ENCODE measurements at places on chromosomes 5 and 9.
A peak's percentile ranks its signal among the peaks of the same experiment; 100 is the strongest.

- DNase-seq: no peak
Observed at GRCh38 chr5:84091127-84091799, 293.4 kb downstream of the EDIL3 start.

GRCh38 chr5:126516852-126517251 lies 78.2 kb downstream of the ALDH7A1 start:
- DNase-seq: no peak

GRCh38 chr9:96061293-96061987 lies 185.9 kb downstream of the ERCC6L2 start:
- DNase-seq: peak; percentile 27

- no peak for DNase-seq
Observed at GRCh38 chr9:127923771-127924170, 6.8 kb downstream of the PIP5KL1 start.

DNA sequence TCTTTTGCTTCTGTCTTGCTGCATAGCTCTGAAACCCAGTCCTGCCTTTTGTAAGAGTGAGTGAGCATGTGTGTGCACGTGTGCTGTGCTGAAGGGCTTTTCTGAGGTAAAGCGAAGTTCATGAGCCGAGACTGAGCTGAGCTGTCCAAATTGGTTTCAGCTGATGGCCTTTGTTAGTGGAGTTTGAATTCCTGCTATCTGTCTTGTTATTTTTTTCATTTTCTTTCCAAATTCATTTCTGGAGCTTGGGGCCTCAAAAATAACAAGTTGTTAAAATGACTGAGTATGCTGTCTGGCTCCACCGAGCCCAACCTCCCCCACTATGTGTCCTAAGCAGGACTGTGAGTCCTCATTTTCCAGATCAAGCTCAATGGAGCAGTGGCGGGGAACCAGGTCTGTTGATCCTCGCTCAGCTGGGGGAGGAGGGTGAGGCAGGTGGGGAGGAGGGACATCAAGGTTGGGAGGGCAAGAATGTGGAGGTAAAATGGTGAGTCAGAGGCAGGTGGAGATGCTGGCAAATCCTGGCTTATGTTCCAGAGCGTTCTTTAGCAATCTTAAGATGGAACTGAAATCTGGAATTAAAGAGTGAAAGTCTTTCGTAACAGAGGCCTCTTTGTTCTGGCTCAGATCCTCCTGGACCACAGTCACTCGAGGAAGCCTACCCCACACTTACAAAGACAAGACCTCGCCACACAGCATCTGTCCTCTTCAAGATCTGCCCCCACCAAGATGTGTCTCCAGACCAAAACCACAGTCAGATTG lies 63.9 kb downstream of the SREK1 start:
- peak; percentile 95 for DNase-seq

DNA sequence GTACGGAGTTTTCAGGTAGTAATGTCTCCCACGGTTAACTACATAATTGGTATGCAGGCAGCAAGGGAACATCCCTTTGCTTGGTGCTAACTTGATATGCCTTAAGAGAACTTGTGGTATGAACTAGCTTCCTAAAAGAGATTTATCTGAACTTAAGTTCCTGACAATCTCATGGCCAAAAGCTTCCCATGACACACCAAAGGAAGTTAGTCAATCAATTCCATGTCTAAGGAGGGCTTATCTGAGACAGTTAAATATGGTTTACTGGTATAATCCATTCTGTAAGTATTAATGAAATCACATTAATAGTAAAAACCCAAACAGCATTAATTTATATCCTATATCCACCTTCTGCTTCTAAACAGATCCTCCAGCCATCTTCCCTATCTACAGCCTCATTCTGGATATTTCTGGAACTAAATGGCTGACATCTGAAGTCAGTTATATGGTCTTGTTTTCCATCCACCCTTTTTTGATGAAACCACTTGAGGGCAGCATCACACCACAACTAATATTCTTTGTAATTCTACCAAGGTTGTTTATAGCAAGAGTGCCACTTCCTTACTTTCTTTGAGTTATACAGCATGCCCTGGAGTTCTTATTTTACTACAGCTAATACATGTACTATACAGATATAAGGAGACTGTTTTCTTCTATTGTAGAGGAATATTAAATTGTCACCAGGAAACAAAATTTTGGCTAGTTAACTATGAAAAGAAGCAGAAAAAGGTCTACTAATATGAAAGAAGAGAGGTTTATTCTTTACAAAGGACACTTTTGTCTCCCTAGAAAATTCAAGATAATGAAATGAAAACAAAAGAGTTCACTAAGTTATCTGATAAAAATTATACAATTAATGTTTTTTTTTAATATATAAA lies 34.7 kb downstream of the SHOC1 start:
- DNase-seq: peak; percentile 24

GRCh38 chr5:149265597-149265996 lies 6.1 kb upstream of the AFAP1L1 start:
- no peak for DNase-seq

GRCh38 chr9:20872340-20872977 lies 159.0 kb downstream of the HACD4 start:
- no peak for DNase-seq

- DNase-seq: no peak
Observed at GRCh38 chr5:96616801-96617200, 45.4 kb upstream of the CAST start.

DNA sequence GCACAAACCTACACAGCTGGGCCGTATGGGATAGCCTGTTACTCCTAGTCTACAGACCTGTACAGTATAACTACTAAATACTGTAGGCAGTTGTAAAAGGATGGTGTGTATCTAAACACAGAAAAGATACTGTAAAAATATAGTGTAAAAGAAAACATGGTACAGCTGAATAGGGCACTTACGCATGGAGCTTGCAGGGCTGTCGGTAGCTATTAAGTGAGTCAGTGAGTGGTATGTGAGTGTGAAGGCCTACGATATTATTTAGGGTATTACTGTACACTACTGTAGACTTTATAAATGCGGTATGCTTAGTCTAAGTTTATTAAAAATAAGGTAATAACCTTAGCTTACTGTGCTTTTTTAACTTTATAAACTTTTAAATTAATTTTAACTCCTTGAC lies 1.2 kb downstream of the ZCCHC9 start:
- DNase-seq: no peak

DNA sequence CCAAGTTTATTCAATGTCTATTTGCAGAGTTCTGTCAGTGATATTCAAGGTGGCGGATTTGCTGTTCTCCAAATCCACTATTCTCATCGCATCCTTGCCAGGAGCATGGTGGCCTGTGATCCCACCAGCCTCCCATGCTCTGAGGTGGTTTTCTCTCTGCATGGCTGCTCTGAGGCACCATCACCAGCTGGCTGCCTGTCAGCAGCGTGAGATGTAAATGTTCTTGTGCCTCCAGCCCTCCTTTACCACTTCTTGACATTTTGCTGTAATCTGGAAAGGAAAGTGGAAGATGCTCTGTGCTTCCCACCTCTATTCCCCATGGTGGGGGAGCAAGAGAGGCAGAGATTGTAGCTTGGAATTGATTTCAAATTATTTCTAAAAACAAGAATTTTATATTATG lies 293.6 kb upstream of the SLC24A2 start:
- DNase-seq: no peak

- no peak for DNase-seq
Observed at GRCh38 chr5:133792655-133793054, 175.8 kb downstream of the C5orf15 start.

- DNase-seq: no peak
Observed at GRCh38 chr5:106367281-106367680, 1303.5 kb downstream of the EFNA5 start.

DNA sequence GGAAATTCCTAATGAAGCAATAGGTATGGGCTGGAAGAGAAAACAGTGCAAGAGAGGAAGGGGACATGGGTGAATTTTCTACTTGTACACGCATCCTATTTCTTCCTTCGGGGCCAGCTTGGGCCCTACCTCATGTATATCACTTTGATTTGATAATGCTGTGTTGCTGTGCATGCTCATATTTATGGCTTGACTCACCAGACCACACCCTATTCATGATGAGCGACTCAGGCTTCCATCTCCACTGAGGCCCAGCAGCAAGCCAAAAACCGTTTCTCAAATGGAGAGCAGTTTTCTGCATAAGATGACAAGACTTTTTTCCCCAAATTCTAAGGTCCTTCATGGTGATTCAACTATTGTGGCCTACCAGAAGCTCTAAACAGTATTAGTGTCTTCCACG lies 2039.1 kb upstream of the CDH9 start:
- no peak for DNase-seq

DNA sequence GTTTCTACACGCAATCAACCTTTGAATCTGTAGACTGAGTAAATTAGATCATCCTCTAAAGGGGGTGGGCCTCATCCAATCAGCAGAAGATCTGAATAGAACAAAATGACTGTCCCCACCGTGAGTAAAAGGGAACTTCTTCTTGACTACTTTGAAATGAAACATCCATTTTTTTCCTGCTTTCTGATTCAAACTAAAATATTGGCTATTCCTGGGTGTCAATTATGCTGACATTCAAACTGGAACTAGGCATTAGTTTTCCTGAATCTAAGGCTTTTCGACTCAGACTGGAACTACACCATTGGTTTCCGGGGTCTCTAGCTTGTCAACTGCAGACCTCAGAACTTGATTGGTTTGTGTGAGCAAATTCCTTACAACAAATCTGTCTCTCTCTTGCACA lies 772.2 kb upstream of the CDH10 start:
- no peak for DNase-seq

GRCh38 chr9:89642789-89643188 lies 38.0 kb downstream of the GADD45G start:
- no peak for DNase-seq

- DNase-seq: no peak
Observed at GRCh38 chr9:35710818-35711500, 21.0 kb downstream of the TLN1 start.

- no peak for DNase-seq
Observed at GRCh38 chr5:163626904-163627434, 121.5 kb downstream of the MAT2B start.

- no peak for DNase-seq
Observed at GRCh38 chr5:29897916-29898315, 1295.6 kb upstream of the CDH6 start.

- DNase-seq: no peak
Observed at GRCh38 chr5:135169753-135170152, 135.7 kb upstream of the PITX1 start.

DNA sequence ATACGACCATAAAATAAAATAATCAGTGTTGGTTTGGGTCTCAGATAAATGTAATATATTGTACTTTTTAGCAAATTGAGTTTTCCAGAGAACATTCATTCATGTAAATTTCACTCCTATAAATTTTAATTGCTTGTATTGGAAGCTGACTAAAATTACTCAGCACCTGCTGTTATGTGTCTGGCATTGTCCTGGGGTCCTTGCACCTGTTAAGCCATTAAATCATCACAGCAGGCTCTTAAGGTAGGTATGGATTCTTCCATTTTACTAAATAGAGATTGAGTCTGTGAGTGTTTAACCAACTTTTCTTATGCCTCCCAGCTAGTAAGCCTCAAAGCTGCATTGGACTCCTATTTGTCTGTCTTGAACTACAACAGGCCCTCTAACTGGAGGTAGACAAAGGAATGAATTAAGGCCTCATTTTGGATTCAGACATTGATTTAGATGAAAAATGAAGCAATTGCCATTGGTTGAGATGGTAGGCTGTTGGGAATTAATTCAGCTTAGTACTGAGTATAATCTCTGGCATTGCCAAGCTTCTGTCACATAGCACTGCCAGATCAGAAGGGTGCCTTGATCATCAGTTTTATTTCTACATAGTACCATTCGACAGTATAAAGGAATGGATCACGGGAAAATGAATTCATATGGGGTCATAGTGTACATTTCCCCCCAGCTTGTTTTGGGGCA lies 78.9 kb downstream of the PARP8 start:
- DNase-seq: no peak

DNA sequence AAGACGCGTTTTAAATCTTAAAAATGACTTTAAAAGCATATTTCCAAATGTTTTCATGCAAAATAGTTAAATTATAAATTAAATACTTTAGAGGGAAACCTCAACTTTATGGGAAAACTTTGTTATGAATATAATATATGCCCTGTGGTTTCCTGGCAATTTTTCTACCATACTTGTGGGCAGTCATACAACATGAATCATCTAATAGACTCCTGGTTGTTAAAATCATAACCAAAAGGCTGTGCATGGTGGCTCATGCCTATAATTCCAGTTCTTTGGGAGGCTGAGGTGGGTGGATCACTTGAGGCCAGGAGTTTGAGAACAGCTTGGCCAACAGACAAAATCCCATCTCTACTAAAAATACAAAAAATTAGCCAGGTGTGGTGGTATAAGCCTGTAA lies 18.2 kb downstream of the ATP10B start:
- DNase-seq: no peak

DNA sequence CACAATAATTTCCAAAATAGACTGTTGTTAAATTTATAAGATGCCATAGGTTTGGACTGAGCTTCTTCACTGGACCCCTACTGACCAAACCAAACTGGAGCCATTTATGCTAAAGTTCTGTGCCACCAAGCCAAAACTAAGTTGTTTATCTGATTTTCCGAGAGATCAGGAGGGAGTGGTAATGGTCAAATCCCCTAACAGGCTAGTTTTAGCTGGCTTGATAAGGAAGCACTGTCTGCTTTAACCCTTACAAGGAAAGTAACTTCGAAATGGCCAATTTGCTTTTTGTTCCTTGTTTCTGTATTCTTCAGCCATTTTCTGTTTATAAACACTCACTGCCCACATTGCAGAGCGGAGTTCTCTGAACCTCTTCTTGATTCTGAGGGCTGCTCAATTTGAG lies 246.8 kb upstream of the TUT7 start:
- DNase-seq: no peak
